ENCODE measurements at places on chromosomes 11 and 22.
A peak's percentile ranks its signal among the peaks of the same experiment; 100 is the strongest.

DNA sequence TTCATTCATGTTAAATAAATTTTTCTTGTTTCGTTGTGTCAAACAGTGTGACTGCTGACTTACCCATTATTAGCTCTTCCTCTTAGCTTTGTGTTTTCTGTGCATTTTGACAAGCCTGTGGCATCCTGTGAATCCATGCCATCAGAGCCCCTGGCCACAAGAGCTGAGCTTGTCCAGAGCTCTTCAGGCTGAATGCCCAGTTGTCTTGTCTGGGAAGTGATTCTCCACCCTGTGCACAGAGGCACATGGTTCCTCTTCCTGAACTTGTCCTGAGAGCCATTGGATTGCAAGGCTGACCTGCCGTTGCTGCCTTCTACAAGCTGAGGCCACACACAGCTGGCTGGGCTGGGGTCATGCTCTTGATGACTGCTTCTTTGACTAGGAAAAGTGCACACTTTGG, 64.1 kb downstream of the PPP6R3 start:
- no peak for DNase-seq

DNA sequence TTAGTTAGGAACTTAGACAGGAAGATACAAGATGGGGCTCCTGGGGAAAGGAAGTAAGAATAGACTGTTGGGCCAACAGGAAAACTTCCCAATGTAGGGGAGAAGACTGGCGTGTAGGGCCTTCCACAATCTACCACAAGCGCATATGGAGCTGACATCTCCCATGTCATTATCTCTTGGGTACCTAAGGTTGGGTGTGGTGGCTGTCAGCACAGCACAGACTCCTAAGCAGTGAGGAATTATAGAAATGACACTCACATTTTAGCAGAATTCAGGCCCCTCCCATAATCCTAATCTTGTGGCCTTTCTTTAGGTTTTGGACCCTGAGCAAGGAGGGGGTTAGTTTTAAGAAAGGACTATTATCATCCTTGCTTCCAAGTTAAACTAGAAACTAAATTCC, 11.6 kb downstream of the TRIM21 start:
- no peak for DNase-seq

GRCh38 chr11:65593518-65594414, 1.8 kb downstream of the KCNK7 start:
- DNase-seq, result peak; percentile 3

DNA sequence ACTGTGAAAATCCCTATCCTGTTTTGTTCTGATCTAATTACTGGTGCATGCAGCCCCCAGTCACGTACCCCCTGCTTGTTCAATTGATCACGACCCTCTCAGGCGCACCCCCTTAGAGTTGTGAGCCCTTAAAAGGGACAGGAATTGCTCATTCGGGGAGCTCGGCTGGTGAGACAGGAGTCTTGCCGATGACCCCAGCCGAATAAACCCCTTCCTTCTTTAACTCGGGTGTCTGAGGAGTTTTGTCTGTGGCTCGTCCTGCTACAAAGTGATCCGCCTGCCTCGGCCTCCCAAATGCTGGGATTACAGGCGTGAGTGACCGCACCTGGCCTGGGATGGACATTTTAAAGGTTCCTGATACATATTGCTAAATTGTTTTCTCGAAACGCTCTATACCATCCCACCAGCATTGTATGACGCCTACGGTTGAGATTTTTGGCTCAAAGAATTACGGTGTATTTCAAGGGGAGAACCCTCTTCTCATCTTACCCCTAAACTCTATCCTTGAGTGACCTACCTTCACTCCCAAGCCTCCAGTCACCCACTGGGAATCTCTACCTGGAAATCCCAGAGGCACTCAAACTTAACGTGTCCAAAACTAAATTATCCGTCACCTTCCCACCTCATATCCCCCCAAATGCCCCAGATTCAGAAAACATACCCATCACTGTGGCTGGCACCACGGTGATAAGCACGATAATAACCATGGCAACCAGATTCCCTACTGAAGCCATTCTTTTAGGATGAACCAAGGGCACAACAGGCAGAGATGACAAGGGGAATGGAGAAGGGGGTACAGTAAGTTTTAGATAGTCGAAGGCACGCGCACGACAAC, 789 bp upstream of the POLA2 start:
- DNase-seq, result no peak

DNA sequence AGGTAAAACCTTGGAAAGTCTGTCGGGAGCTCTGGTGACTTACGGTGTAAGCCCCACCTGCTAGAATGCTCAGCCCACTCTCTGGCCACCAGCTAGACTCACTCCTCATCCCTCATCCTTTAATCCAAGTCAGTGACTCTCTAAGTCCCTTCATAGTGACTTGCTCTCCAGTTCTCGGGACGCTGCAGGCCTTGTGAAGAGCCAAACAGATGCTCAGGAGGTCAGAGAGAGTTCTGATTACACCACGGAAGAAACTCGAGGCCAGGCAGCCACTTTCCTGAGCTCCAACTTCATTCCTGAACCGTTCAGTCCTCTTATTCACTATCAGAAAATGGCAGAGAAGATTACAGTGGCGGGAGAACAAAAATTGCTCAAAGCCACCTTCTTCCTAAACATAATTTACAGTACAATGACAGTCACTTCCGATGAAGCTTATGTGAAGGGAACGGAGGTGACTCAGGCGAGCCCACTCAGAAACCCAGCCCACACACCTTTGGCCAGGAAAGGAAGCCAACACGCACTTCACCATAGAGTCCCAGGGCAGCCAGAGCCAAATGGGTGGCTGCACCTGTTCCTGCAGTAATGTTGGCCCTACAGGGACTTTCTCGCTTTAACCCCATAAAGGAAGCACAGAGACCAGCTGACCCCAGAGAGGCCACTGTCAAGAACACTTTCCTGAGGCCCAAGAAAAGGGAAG, 100.4 kb downstream of the GALNT18 start:
- no peak for DNase-seq

- DNase-seq, result peak; percentile 96
Observed at GRCh38 chr11:58058276-58059006, 27.7 kb downstream of the OR6Q1 start.

DNA sequence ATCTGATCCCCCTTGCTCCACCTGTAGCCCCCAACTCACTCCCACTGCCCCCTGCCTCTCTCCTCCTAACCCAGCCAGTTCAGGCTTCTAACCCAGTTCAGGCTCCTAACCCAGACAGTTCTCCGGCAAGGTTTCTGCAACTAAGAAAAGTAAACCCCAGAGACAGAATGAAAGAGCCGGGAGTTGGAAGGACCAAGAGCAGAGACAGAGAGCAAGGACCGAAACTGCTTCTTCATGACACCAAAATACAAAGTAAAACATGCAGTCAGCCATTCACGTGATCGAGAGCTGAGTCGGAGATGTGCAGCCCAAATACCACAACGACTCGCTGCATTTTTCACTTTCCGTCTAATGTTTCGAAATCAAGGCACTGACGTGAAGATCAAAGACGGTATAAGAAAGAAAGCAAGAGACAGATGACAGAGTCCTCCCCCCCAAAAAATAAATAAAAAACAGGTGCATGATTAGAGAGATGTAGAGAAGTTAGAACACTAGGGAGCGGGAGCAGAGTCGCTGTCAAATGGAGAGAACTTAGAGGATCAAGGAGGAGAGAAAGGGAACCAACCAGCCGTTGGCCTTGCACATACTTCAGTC, 884 bp downstream of the IL10RA start:
- DNase-seq, result no peak

GRCh38 chr11:1259561-1259960, 36.7 kb downstream of the MUC5B start:
- no peak for DNase-seq

- no peak for DNase-seq
Observed at GRCh38 chr11:97224396-97224795, 834.6 kb downstream of the JRKL start.

DNA sequence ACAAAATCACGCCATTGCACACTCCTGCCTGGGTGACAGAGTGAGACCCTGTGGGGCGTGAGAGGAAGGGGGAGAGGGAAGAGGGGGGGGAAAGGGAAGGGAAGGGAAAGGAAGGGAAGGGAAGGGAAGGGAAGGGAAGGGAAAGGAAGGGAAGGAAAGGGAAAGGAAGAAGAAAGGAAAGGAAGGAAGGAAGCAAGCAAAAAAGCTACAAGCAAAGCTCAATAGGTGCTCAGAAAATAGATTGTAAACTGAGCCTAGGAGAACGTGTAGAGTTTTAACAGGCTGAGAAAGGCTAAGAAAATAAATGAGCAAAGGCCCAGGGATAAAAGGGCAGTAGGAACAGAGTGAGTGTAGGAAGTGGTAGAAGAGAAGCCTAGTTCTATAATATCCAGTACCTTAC, 30.8 kb upstream of the GDPD4 start:
- no peak for DNase-seq

- peak; percentile 37 for DNase-seq
Observed at GRCh38 chr11:130070846-130071200, 1.1 kb downstream of the APLP2 start.

DNA sequence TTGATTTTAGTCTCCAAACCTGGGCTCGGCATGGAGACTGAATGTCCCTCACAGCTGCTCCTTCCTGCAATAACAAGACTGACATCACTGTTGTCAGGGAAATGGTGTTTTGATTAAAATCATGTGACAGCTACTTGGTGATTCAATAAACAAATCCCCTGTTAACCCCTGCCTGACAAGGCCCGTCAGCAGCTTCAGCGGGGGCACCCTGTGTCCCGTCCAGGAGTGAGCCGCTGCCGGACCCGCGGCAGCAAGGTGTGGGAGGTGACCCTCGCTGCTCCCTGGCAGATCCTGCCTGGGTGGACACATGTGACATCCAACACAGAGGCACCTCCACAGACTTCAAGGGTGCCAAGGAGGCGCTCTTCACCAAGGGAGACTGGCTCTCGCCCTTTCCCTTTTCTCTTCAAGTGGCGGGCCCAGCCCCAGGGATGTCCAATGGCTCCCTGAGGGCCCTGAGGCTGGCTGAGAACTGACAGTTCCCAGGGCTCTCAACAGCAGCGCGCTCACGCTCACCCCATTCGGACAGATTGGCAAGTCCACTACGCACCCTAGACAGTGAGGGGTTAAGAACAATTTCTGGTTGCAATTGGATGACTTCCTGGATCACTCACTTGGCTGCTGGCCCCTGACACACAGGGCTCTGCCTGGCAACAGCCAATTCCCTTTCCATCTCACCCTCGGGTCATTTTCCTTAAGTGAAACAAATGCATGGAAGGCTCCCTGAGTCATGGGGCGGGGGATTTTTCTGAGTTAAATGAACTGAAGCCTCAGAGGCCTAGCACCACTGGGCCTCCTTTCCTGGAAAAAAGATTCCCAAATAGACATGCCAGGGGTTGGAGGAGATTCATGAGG, 30.7 kb downstream of the PPP2R1B start:
- DNase-seq, result peak; percentile 91

DNA sequence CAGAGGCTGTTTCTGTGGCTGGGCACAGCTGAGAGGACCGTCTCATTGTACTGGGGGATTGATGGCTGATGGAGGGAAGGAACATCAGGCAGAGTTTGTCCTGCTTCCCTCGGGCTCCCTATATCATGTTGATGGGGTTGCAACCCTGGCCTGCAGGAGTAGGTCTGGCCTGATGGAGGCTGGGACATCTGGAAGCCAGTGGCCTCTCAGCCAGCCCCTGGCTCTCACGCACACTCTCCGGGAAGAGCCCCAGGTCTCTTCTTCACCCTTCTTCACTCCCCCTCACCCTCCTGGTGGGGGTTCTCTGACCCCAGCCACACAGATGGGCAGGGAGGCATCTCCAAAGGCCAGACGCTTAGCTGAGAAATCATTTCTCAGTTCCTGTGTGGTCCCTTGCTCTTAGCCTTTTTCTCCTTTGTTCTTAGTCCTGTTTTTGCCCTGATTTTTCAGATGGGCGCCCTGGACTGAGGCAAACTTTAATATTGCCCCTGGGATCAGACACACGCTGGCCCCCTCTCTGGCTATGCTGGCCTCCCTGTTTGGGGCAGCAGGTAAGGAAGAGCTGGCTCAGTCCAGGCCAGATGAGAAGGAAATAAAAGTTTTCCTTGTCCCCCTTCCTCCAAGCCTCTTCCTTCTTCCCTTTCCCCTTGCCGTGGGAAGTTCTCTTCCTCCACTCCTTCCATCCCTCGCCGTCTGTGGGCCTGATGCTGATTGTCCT, 13.9 kb upstream of the ANO1 start:
- DNase-seq, result no peak

GRCh38 chr22:37566903-37567798, 6.9 kb downstream of the CDC42EP1 start:
- peak; percentile 71 for DNase-seq

- no peak for DNase-seq
Observed at GRCh38 chr11:130129922-130130321, 29.7 kb upstream of the ST14 start.

All from NCI-H1092 treated with DMSO at 0.1 percent for 48 hours (cell line).